ENCODE measurements at places on chromosomes 1 and 21. TPM values are rescaled to one million over a fixed set of nuclear protein-coding genes. Genes with fewer than 3 reads are reported as not detected.
A peak's percentile ranks its signal among the peaks of the same experiment; 100 is the strongest.

HSF2BP gene
- 0.82 TPM for total RNA-seq

PLPPR5 gene
- total RNA-seq = not detected

STMN1 gene
- total RNA-seq = 15.0 TPM

F13B gene
- not detected for total RNA-seq

TDRD5 gene
- not detected for total RNA-seq

KRTAP10-4 gene
- total RNA-seq = not detected

IL19 gene
- total RNA-seq = not detected

TRABD2B gene
- 0.48 TPM for total RNA-seq

RNF11 gene
- total RNA-seq = 72.5 TPM

HFM1 gene
- total RNA-seq = 0.95 TPM

LIN28A gene
- total RNA-seq = not detected

- peak overlapping the region; percentile 64 for H3K27ac ChIP-seq
- no peak overlapping the region for H3K4me3 ChIP-seq
- H3K4me1 ChIP-seq = peaks cover 16% of the 10 kb centered on the region
- H3K36me3 ChIP-seq = no peaks in the 10 kb centered on the region
Observed at GRCh38 chr1:184891440-184891839, 82.9 kb downstream of the NIBAN1 start.

- no peaks in the 10 kb centered on the region for H3K27me3 ChIP-seq
- H3K4me1 ChIP-seq = no peaks in the 10 kb centered on the region
- no peak overlapping the region for H3K27ac ChIP-seq
Observed at GRCh38 chr1:87644579-87645190, 316.0 kb downstream of the LMO4 start.

- peaks cover 16% of the 10 kb centered on the region for H3K27me3 ChIP-seq
- H3K36me3 ChIP-seq = no peaks in the 10 kb centered on the region
- H3K27ac ChIP-seq = no peak overlapping the region
- no peaks in the 10 kb centered on the region for H3K4me1 ChIP-seq
- no peak for DNase-seq
Observed at GRCh38 chr1:11851180-11851579, 3.6 kb upstream of the NPPA start.

- no peak for DNase-seq
- no peak overlapping the region for H3K4me3 ChIP-seq
- no peaks in the 10 kb centered on the region for H3K27me3 ChIP-seq
- peaks cover 13% of the 10 kb centered on the region for H3K4me1 ChIP-seq
- H3K27ac ChIP-seq = peak overlapping the region; percentile 69
Observed at GRCh38 chr21:33414068-33414467, 10.9 kb downstream of the IFNGR2 start.

GRCh38 chr1:41780322-41780721 is 138.4 kb downstream of the HIVEP3 start:
- H3K27ac ChIP-seq = no peak overlapping the region
- H3K27me3 ChIP-seq = no peaks in the 10 kb centered on the region
- H3K36me3 ChIP-seq = no peaks in the 10 kb centered on the region

DNA sequence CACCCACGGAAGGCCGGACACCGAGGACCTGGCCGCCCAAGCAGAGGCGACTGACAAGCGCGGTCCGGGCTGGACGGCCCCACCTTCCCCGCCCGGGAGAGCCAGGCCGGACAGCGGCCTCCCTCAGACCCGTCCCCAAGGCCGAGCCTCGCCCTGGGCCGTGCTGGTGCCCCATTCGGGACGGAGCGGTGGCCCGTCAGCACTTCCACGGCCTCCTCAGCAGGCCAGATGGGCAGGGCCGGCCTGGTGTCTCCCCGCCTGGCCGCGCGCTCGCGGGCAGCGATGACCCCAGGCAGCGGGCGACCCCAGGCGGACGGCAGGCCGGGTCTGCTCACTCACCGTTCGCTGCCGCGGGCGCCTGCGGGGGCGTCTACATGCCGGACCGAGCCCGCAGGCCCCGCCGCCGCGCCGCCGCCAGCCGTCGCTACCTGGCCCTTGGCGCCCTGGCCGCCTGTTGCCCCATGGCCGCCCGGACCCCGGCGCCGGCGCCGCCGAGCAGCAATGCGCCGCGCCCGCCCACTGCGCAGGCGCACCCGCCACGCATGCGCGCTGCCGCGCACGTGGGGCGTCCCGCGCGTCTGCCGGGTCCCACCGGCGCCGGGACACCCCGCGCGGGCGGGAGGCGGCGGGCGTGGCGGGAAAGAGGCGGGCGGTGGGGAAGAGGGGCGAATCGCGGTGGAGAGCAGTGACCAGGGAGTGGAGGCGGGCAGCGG is at the start of gene NADK:
Gene NADK, minus strand, starts transcription at position 521 of the 713 bp plus-strand sequence. CDS start 13,064 bp downstream, outside the sequence.
- H3K36me3 ChIP-seq = no peaks in the 10 kb centered on the region
- peaks cover 73% of the 10 kb centered on the region for H3K4me1 ChIP-seq
- no peaks in the 10 kb centered on the region for H3K27me3 ChIP-seq
- H3K27ac ChIP-seq = peak within 1 kb of the TSS; percentile 91
- peak; percentile 70 for DNase-seq

DNA sequence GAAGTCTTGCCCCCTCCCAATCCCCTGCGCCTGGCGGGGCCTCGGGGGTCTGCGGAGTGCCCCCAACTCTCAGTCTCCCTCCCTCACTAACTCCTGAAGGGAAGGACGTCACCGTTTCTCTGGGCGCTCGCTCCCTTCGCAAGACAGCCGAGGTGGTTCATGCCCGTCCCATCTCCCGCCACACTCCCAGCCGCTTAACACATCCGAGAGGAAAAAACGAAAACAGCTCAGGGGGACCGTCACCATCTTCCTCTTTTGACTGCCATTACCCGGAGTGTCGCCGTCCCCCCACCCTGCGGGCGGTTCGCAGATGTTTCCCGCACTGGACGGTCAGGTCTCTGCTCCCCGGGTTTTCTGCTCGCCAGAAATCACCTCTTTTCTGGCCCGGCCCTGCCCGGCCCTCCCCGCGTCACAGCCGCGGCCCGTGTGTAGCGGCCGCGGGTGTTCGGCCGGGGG is 532 bp downstream of the ERO1B start:
- H3K4me1 ChIP-seq = peaks cover 4% of the 10 kb centered on the region
- peak overlapping the region; percentile 96 for H3K4me3 ChIP-seq
- peak overlapping the region; percentile 96 for H3K27ac ChIP-seq
- DNase-seq = peak; percentile 29

DNA sequence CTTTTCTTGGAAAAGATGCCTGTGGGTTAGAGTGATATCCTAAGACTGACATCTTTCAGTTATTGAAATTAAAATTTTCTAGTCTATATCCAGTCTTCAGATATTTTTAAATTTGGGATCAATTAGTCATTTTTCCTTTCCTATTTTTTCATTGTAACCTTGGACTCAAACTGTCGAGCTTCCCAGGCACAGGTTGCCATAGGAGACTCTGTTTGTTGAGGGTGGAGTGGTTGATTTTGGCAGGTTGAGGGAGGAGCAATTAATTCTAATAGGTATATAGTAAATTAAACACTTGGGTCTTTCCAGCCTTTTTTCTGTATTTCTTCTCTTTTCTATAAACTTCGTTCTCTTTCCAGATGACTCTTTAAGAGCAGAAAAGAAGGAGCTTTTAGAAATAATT is 326.8 kb downstream of the ASTN1 start:
- DNase-seq = no peak
- H3K27me3 ChIP-seq = no peaks in the 10 kb centered on the region
- H3K4me3 ChIP-seq = no peak overlapping the region

DNA sequence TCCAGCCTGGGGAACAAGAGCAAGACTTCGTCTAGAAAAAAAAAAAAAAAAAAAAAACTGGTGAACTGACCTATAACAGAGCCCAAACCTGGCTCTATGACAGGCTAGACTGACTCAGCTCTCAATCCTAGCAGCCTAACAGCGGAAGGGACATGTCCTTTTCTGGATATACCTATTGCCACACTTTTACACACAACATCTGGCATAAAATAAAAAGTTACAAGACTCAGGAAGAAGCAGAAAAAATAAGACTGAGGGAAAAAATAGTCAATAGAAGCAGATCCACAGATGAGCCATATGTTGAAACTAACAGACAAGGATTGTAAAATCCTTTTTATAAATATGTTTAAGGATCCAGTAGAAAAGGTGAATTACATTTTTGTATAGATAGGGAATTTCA is 57.5 kb upstream of the IPO9 start:
- H3K4me3 ChIP-seq = no peak overlapping the region
- no peaks in the 10 kb centered on the region for H3K4me1 ChIP-seq

DNA sequence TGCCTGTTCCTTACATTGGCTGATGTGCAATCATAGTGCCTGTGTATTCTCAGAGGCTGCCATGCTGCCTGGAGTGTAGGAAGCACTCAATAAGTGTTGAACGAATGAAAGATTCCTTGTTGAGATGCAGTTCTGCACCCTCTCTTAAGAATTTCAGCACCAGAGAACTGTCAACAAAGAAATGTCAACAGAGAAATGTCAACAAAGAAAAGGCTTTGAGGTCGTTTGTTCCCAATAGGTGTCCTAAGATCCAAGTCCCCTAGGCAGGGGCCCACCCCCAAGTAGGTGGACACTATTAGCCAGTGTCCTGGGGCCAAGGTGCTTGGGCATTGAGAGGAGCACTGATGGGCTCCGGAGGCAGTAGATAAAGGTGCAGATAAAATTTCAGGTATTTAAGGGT is 12.6 kb downstream of the KCND3 start:
- H3K27me3 ChIP-seq = no peaks in the 10 kb centered on the region
- no peaks in the 10 kb centered on the region for H3K4me1 ChIP-seq
- no peak overlapping the region for H3K27ac ChIP-seq
- no peaks in the 10 kb centered on the region for H3K36me3 ChIP-seq
- DNase-seq = no peak

- H3K27me3 ChIP-seq = no peaks in the 10 kb centered on the region
- no peak overlapping the region for H3K4me3 ChIP-seq
- no peaks in the 10 kb centered on the region for H3K4me1 ChIP-seq
- no peak overlapping the region for H3K27ac ChIP-seq
- no peak for DNase-seq
Observed at GRCh38 chr1:74341702-74342339, 106.6 kb downstream of the TNNI3K start.

DNA sequence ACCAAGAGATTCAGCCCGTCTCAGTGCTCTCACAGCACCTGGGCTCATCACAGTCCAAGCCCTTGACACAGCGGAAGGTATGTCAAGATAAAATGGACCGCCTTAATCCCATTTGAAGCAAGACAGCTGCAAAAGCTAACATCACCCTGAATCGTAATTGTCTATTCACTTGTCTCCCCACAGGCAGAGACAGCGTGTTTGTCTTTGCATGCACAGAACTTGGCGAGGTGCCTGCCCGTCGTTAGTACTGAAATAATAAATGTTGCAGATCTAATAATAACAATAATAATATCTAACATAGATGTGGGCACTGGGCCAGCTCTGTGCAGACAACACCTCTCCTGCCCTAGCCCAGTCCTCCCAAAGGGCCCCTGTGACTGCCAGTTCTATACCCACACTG is 271.7 kb downstream of the NPHP4 start:
- H3K36me3 ChIP-seq = no peaks in the 10 kb centered on the region
- DNase-seq = no peak
- H3K27ac ChIP-seq = no peak overlapping the region
- no peak overlapping the region for H3K4me3 ChIP-seq
- no peaks in the 10 kb centered on the region for H3K4me1 ChIP-seq

DNA sequence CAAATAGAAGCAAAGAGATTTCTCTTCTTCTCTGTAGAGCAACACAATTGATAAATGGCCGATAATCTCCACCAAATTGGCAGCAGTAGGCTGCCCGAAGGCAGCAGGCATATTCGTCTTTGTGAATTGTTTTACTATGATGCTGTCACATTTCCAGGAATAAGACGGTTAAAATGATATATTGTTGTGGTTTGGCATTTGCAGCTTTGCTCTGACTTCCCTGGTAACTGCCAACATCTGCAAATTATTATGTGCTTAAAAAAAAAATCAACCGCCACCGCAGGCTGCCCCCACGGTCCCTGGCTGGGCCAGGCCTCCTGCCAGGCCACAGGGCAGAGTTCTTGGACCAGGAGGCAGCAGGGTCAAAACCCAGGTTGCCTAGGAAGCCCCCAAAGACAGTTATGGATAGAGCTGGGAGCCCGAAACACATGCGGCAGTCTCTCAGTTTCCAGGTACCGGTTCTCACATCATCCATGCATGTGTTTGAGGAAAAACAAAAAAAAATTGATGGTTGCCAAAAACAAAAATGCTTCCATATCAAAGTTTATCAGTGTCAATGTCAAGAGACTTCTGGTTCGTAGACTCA is 179.3 kb downstream of the ETS2 start:
- peak overlapping the region; percentile 84 for H3K27ac ChIP-seq
- no peak for DNase-seq
- no peaks in the 10 kb centered on the region for H3K27me3 ChIP-seq
- peaks cover 54% of the 10 kb centered on the region for H3K4me1 ChIP-seq
- no peak overlapping the region for H3K4me3 ChIP-seq

- H3K27ac ChIP-seq = no peak overlapping the region
- no peaks in the 10 kb centered on the region for H3K4me1 ChIP-seq
- H3K27me3 ChIP-seq = no peaks in the 10 kb centered on the region
- no peaks in the 10 kb centered on the region for H3K36me3 ChIP-seq
- no peak for DNase-seq
Observed at GRCh38 chr21:40556442-40556968, 290.5 kb downstream of the DSCAM start.

- H3K27ac ChIP-seq = peak overlapping the region; percentile 85
- no peaks in the 10 kb centered on the region for H3K27me3 ChIP-seq
- peak; percentile 74 for DNase-seq
- H3K4me1 ChIP-seq = peaks cover 20% of the 10 kb centered on the region
Observed at GRCh38 chr1:155277902-155278688, 832 bp downstream of the HCN3 start.

GRCh38 chr1:76508871-76509270 is 358.4 kb upstream of the ST6GALNAC5 start:
- no peaks in the 10 kb centered on the region for H3K36me3 ChIP-seq

- peaks cover 21% of the 10 kb centered on the region for H3K27me3 ChIP-seq
- H3K27ac ChIP-seq = no peak overlapping the region
- H3K4me3 ChIP-seq = no peak overlapping the region
- no peak for DNase-seq
- peaks cover 7% of the 10 kb centered on the region for H3K4me1 ChIP-seq
Observed at GRCh38 chr1:209589440-209589839, 5.9 kb downstream of the CAMK1G start.

DNA sequence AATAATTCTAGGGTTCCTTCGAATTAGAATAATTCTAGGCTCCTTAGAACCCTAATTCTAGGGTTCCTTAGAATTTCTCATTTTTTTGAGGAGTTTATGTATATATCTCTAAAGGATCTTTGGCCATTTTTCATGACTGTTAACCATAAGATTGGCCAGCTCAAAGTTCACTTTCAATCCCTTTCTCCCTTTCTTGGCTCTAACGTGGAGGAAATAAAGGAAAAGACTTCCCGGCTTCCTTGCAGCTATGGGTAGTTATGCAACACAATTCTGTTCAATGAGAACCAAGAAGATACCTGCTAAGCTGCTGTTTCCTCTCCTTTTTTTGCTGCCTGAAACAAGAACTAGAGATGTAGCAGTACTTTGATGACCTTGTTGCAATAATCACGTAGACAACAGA is 27.2 kb downstream of the SLC35A3 start:
- H3K4me3 ChIP-seq = no peak overlapping the region
- H3K36me3 ChIP-seq = no peaks in the 10 kb centered on the region
- H3K27me3 ChIP-seq = no peaks in the 10 kb centered on the region
- H3K27ac ChIP-seq = no peak overlapping the region
- DNase-seq = no peak
- H3K4me1 ChIP-seq = no peaks in the 10 kb centered on the region
